ENCODE measurements at places on chromosomes 2 and 18.

- no peak for DNase-seq
Measured at GRCh38 chr2:236960531-236960930, 125.2 kb upstream of the COPS8 start.

DNA sequence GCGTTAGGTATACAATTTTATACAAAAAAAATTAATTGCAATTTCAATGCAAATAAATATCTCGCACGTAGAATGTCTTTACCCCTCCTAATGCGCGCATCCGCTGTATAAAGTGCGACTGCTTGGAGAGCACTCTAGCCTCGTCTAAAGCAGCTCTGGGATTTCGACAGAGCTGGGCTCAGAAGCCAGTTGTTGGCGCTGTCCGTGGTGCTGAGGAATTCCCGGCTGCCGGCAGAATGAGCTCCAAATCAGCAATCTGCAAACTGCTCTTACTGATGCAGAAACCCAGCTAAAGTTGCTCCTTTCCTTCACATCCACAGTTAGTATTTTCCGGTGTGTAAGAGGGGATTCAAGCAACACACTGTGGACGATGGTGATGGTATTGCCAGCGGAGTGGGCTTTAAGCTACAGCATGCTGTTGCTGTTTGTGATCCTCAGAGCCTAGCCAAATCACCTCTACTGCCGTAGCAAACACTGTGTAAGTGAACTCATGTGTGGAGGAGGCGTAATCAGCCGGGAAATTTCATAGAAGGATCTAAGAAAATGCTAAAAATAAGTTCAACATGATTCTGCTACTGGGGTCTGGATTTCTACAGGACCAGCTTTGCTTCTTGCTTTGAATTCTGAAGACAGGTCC lies at the start of gene VWC2L:
Gene VWC2L (plus strand): TSS at position 137 of the 637 bp plus-strand sequence. CDS start 3,140 bp downstream, outside the sequence.
- DNase-seq: peak; percentile 32

- DNase-seq: peak; percentile 61
Measured at GRCh38 chr18:64100116-64100922, 48.6 kb downstream of the LINC00305 start.

DNA sequence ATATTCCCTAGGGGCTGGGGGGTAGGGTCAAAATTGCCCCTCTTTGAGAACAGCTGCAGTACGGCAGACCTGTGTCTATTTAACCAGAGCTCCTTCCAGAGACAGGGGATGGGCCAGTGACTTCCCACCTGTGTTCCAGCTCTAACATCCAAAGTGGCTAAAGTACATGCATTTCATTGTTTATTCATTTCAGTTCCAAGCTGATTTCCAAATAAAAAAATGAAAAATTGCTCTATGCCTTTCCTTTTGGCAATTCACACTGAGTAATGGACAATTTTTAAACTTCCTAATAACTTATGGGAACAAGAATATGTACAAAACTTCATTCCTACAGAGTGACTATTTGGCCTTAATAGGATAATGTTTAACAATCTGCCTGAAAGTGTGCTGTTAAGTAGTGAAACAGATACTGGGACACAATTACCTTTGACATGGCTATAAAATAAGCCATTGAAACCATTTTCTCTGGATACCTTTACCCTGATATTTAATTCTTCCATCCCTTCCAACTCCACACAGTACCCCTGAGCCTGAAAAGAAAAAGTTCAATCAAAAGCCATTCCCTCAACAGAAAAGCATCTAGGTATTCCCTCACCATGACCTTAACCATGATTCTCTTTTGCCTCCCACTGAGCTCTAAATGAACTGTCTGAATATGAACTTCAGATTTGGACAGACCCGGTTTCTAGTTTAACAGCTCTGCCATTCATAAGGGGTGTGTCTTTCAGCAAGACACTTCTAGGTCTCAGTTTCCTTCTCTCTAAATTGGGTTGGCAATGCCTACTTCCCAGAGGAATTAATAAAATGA lies 73.1 kb downstream of the RDH14 start:
- DNase-seq: no peak

GRCh38 chr18:77344786-77345500 lies 95.3 kb downstream of the GALR1 start:
- DNase-seq: no peak

DNA sequence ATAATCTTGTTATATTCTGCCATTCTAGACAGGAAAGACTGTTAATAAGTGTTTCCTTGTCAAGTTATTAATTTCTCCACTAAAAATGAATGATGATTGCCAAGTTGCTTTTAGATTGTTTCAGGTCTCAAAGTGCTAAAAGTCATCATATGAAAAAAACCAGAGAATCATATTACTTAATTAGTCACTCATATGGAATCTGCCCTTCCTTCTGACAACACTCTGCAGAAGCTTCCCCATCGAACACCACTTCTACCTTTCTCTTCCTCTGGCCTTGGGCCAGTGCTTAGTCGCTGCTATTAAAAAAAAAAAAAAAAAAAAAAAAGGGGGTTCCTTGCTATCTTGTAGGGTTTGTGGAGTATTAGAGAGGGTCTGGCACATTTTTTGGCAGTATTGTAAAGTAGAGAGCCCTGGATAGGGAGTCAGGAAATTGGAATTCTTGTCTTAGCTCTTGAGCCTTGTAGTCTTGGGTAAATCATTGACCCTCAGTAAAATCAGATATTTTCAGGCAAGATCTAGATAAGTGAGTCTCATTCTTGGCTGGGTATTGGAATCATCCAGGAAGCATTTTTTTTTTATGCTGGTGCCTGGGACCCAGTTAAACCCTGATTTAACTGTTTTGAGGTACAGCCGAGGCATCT lies 141.7 kb upstream of the CCDC68 start:
- no peak for DNase-seq

GRCh38 chr2:152440049-152440448 lies 105.1 kb downstream of the FMNL2 start:
- no peak for DNase-seq

- no peak for DNase-seq
Measured at GRCh38 chr2:17177088-17177487, 341.2 kb downstream of the RAD51AP2 start.

DNA sequence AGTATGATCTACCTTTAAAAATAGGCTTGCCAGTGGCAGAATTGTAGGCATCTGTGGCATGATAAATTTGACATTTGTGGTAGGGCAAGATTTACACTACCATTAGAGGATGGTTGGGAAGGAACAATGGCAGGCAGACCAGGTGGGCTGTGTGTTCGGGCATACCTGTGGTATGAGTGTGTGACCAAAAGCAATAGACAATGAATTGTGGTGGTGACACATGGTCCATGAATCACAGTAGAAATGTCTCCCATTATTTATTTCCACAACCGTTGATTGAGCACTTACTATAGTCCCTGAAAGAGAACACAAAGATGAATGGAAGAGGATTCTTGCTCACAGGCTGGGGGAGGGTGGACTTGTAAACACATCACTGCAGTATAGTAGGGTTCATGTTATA lies 29.9 kb upstream of the RUFY4 start:
- DNase-seq: no peak

DNA sequence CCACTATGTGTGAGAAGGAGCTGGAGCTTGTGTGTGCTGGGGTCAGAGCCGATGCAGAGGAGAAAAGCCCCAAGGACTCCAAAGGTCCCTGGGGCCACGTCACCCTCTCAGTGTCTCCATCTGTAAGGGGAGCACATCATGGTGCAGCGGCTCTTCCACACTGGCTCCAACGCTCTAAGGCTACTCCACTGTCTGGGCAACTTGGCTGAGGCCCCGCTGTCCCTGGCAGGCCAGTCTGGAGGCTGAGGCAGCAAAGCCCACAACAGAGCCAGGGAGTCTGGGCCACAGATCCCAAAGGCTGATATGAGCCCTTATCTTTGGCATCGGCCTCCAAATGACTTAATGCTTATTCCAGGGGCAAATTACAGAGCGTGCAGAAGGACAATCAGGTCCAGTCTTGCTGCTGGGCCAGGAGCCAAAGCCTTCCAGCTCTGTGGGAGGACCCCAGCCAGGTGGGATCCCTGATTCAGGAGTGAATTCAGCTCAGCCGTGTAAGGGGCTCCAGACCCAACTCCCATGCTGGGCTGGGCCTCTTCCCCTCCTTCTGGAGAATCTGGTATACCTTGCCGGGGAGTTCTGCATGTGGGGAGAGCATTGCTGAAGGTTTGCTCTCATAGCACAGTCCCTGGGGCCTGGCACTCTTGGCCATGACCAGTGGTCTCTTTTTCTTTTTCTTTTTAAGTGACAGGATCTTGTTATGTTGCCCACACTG lies 1.8 kb upstream of the DUSP2 start:
- DNase-seq: no peak

DNA sequence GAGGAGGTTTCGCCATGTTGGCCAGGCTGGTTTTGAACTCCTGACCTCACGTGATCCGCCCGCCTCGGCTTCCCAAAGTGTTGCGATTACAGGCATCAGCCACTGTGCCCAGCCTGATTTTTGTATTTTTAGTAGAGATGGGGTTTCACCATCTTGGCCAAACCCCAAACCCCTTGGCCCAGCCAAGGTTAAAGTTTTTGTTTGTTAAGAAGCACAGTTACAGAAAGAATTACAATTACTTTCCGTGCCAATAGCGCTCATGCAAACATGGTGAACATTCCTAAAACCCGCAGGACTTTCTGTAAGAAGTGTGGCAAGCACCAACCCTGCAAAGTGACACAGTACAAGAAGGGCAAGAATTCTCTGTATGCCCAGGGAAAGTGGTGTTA lies 26.1 kb downstream of the ITSN2 start:
- no peak for DNase-seq

- no peak for DNase-seq
Measured at GRCh38 chr2:191757208-191757607, 79.3 kb downstream of the NABP1 start.

DNA sequence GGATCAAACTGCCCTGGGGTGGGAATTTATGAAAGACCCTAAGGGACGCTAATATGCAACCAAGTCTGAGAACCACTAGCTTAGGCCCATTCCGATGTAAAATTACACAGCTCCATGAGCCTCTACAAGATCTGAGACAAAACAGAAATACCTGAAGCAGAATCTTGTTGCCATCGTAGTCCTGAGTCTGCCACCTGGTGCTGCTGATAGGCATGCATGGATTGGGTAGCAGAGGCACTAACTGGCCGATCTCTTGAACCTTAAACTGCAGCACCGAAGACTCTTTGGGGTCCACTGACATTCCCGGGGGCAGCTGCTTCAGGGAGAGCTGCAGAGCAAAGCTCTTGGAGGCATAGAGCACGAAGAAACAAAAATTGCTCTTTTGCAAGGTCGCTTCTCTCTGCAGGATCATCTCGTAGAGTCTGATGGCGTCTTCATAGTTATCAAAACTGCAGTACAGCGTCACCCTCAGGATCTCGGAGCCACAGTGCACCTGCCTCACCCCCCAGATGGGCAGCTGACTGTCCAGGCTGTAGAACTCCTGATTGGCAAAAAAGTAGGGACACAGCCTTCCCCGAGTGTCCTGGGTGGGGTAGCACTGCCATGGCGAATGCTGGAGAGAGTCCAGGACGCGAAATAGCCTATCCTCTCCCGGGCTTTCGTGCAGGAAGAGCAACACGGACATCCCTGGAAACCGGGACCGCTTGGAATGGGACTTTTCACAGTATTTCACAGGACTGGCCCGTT lies 848 bp downstream of the FAM124B start:
- DNase-seq: no peak

GRCh38 chr2:120293096-120294007 lies 40.7 kb downstream of the RALB start:
- no peak for DNase-seq

GRCh38 chr2:160910681-160911080 lies 249.5 kb upstream of the TANK start:
- DNase-seq: no peak

DNA sequence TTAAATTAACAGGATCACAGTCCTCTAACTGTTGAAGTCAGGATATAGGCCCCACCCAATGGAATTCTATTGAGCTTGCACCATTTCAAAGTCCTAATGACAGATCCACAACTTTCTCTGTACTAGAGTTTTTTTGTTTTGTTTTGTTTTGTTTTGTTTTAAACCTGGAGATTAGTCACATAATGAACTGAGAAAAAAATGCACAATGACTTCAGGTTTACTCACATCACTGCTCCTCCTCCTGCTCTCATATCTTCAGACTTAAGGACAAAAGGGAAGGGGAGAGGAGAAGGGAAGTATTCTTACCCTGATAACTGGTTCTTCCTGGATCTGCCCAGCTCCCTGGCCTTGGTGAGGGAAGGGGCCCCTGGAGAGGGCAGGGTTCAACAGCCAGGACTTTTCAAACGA lies 208.2 kb upstream of the EPHA4 start:
- DNase-seq: no peak

GRCh38 chr2:67322353-67323001 lies 74.7 kb upstream of the ETAA1 start:
- DNase-seq: peak; percentile 29

GRCh38 chr2:225667445-225667844 lies 267.9 kb downstream of the NYAP2 start:
- no peak for DNase-seq

- DNase-seq: peak; percentile 93
Measured at GRCh38 chr18:41745166-41746049, 209.6 kb upstream of the PIK3C3 start.

DNA sequence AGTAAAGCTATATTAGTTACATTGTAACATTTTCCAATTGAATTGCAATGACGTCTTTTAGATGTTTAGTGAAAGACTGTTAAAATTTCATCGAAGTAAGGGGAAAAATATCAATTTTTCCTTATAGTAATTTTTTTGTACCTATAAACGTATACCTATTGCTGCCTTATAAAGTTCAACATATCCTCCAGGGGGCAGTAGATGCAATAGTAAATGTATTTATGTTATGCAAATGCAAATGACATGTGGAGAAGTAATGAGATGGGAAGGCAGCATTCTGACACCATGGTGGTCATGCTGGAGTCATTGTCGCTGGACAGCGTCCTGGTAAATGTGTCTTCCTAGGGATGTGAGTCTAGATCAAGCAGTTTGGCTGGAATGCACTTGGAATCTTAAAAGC lies 38.7 kb downstream of the MSTN start:
- peak; percentile 8 for DNase-seq

- peak; percentile 24 for DNase-seq
Measured at GRCh38 chr2:231411831-231412617, 16.5 kb downstream of the B3GNT7 start.

- DNase-seq: no peak
Measured at GRCh38 chr18:3472681-3473544, 22.9 kb downstream of the TGIF1 start.

DNA sequence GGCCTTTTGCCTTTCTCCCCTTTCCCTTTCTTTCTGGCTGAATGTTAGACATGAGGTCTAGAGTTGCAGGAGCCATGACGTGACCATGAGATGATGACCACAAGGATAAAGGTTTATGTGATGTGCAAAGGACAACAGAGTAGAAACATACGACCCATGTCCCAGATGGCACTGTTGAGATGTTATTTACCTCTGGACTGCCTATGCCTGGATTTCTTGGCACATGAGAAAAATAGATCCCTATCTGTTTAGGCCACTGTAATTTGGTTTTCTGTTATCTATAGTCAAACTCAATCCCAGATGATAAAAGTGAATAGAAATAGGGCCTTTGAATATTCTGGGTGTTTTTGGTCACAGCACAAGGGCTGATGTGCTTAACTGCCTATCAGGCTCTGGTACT lies 58.8 kb downstream of the GDF7 start:
- no peak for DNase-seq

GRCh38 chr2:224909885-224910573 lies 132.2 kb downstream of the DOCK10 start:
- DNase-seq: peak; percentile 52
